ENCODE measurements at places on chromosomes 11 and 22. TPM values are rescaled to one million over a fixed set of nuclear protein-coding genes. Genes with fewer than 3 reads are reported as not detected.

Gene GDPD4
- total RNA-seq = not detected

Gene POTEH
- not detected for total RNA-seq

Gene MMP13
- not detected for total RNA-seq

Gene DBX1
- not detected for total RNA-seq

Gene CARD10
- 28.4 TPM for total RNA-seq

Gene HEPN1
- not detected for total RNA-seq

Gene KBTBD3
- 11.4 TPM for total RNA-seq

Gene CHRDL2
- 7.2 TPM for total RNA-seq

Gene OR4D5
- not detected for total RNA-seq

DNA sequence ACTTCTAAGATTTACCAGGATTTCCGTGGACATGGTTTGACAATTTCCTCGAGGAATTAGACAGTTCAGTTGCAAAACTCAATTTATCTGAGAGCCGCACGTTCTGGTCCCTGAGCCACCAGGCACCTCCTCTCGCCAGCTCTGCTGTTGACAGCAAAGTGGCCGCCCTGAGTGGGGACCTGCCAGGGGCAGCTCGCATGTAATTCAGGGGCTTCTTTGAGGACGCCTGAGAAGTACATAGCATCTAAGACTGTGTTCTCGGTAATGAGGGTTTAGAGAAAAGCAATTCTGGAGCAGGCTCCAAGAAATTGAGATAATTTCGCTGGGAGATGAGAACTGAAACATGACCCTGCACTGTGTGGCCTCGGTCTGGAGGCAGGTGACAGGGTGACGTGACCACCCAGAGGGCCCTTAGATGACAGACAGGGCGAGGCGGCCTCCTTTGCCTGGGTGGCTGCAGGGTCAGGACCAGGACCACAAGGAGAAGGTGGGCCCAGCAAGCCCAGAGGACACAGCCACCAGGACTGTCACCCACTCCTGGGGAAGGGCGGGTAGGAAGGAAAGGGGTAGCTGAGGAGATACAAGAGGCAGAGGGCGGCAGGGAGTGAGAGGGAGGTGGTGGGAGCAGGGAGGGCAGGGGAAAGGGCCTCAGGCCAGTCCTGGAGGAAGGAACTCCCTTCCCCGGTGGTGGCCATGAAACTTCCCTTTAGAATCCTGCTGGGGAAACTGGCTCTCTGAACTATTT is 55.0 kb downstream of the RTL6 start:
- no peak for DNase-seq

DNA sequence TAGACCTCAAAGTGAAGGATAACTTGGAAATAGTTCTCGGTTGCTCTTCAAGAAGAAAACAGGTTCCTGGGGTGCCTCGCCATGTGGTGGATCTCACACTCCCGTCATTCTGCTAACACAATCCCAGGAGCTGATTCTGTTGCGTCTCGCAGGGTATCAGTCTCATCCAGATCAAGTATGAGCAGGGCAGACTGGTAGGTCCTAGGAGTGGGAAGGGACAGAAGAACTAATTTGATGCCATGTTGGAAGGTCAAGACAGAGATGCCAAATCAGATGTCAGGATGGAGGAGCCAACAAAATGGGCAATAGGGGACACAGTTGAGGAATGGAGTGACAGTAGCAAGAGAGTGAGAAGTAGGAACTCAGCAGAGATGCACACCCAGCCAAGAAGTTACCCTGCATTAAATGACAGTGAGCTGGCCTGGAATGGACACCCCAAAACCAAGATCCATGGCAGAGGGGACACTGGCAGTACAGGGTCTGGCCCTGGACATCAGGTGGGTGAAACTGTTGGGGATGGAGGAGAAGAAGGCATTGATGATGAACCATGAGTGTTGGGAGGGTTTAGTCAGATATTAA is 76.2 kb downstream of the BDNF start:
- no peak for DNase-seq

DNA sequence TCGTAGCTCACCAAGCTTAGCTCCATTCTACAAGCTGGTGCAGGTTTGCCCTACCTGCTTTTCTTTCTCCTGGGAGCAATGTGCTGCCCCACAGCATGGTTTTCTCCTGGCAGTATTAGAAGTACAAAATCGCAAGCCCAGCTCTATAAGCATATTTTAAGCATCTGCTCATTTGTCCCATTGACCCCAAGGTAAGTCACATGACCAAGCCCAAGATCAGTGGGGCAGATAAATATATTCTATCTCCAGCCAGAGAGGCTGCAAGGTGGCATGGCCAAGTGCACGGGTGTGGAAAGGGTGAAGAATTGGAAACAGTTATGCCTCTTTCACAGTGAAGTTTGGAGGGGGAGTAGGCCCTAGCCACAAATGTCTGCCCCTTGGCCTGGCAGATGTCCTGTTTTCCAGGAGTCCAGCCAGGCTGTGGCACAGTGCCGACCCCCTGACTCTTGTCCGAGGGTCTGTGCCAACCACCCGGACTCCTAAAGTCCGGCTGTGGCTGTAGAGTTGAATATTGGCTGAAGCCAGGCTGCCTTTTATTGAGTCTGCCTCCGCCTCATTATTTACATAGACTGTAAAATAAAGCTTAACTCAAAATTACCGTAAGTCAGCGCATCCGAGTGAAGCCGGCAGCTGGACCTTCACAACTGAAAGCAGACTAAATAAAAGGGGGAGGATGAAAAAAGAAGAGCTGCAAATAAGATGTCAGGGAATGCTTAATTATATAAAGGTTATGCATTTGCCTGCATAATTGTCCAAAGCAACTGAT is 165.7 kb downstream of the COMMD9 start:
- peak; percentile 54 for DNase-seq

DNA sequence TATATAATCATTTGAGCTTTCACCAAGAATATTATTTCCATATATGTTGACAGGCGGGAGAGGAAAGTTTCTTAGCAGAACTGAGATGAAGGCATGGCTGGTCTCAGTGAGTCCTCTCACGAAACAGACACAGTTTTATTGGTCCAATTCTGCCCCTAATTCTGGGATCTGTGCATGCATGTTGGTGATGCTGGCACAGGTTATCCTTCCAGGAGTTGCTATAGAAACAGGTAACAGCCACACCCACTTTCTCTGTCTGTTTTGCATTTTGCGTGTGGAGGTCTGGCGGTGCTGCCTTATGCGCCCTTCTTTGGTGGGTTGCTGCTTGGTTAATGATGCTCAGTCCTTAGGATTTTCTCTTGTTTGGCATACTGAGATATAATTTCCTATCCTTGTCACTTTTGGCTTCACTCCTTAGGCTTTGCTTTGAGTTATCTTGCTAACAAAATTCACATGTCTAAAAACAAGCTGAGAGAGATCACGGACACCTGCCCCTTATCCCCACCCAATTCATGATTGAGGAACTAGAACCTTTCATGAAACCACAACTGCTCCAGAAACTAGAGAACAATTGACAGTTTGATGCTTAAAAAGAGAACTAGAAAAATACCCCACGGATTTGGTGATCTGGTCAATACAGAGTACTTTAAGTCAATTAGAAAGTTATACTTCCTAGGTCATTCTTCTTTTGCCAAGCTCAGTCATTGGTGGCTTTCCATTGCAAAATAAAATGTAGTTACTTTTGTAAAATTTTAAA is 189.3 kb downstream of the FAT3 start:
- DNase-seq = no peak

DNA sequence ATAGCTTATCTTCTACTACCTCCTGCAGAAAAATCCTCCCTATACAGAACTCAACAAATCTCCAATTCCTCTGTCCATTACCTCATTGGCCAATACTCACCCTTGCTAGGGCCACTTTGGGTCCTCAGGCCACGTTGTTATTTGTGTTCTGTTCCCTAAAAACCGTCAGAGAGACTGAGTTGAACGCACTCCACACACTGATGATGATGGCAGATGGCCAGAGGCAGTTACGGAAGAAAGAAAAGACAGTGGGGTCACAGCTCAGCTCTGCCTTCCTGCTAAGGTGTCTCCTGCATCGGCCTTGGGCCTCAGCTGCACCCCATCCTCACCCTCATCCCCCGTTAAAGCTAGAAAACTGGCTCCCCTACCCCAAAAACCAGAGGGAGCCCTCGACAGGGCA is 66.2 kb downstream of the MICAL3 start:
- DNase-seq = no peak

- no peak for DNase-seq
Measured at GRCh38 chr22:19509191-19509590, 15.0 kb downstream of the CLDN5 start.

- no peak for DNase-seq
Measured at GRCh38 chr11:64765851-64766665, 6.3 kb upstream of the PYGM start.

GRCh38 chr11:69470793-69471728 is 10.4 kb upstream of the LINC01488 start:
- no peak for DNase-seq

- DNase-seq = no peak
Measured at GRCh38 chr11:105361651-105362050, 222.1 kb upstream of the CARD18 start.

DNA sequence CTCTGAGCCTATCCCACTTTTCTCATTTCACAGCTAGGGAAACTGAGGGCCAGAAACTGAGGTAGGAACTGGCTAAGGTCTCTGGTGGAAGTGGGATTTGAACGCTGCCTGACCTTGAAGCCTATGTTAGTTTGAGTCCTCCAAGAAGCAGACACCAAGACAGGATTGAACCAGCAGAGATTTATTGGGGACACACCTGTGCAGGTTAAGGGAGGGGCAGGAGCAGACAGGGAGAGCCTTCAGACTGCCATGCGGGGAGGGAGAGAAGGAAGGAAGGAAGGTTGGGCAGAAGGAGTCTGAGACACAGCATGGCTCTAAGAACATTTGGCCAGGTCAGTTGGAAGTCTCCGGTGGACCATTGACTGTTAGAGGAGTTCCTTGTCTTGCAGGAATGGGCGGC is 59.5 kb downstream of the SGSM1 start:
- DNase-seq = no peak

DNA sequence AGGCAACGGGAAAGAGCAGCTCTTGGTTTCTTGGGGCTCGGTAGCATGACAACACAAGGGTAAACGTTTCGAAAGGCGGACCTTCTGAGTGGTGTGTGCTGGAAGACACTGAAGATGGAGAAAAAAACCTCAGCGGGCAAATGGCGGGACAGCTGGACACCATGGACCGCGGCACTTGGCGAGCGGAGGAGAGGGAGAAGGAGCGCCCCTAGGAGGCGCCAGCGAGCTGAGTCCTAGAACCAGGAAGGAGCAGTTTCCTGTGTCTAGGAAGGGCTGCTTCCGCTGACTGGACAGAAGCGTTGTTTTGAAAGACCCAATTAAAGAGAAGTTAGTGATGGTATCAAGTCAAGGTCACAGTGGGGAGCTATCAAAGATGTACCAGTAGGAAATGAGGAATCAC is 44.0 kb upstream of the OPCML start:
- no peak for DNase-seq

GRCh38 chr11:16154715-16155396 is 201.5 kb downstream of the SOX6 start:
- DNase-seq = peak; percentile 87

GRCh38 chr11:57178334-57178733 is 3.4 kb upstream of the LRRC55 start:
- no peak for DNase-seq

DNA sequence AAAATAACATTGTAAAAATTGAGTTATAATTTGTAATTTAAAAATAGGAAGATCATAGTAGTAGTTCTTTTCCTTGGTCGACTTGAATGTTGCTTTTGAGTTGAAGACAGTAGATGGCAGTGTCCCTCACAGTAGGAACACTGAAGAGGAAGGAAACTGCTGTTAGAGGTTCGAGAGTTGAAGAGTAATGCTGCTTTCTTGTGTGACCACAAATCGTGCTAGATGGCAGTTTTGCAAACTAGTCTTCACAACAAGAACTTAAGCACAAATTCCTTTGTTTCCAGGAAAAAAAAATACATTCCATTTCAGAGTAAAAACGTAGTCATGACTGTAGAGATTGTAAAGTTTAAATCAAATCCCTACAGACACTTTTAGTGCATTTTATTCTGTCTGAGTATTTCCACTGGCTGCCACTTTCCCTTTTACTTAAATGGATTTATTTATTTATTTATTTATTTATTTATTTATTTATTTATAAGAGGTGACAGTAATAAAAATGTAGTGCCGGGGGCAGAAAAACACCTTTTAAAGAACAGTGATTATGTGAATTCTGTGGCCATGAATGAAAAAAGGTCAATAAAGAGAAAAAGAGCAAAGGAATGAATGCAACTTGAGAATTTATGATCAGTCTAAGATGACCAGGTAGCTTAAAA is 54.6 kb downstream of the SPECC1L start:
- peak; percentile 85 for DNase-seq
